Activated CD8-positive, alpha-beta memory T cell treated with anti-CD3 and anti-CD28 coated beads for 1 hour (primary cell): ENCODE measurements at places on chromosomes 5 and 9.

- DNase-seq = no peak
Measured at GRCh38 chr9:91604451-91605179, 181.0 kb upstream of the NFIL3 start.

- no peak for DNase-seq
Measured at GRCh38 chr9:18359335-18359734, 114.6 kb upstream of the ADAMTSL1 start.

DNA sequence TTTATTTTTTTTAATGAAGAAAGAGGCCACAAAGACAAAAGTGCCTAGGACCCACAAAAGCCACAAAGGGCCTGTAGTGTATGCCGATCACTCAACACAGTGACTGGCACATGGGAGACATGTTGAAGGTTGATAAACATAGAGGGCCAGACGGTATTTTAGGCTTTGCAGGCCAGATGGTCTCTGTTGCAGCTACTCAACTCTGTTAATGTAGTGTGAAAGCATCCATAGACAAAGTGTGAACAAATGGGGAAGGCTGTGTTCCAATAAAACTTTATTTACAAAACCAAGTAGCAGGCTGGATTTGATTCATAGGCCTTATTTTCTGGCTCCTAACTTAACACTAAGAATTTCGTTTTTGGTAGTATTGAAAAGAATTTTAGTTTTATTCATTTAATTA lies 139.9 kb downstream of the SGCD start:
- DNase-seq = no peak

GRCh38 chr9:19151425-19152159 lies 24.3 kb upstream of the PLIN2 start:
- no peak for DNase-seq

DNA sequence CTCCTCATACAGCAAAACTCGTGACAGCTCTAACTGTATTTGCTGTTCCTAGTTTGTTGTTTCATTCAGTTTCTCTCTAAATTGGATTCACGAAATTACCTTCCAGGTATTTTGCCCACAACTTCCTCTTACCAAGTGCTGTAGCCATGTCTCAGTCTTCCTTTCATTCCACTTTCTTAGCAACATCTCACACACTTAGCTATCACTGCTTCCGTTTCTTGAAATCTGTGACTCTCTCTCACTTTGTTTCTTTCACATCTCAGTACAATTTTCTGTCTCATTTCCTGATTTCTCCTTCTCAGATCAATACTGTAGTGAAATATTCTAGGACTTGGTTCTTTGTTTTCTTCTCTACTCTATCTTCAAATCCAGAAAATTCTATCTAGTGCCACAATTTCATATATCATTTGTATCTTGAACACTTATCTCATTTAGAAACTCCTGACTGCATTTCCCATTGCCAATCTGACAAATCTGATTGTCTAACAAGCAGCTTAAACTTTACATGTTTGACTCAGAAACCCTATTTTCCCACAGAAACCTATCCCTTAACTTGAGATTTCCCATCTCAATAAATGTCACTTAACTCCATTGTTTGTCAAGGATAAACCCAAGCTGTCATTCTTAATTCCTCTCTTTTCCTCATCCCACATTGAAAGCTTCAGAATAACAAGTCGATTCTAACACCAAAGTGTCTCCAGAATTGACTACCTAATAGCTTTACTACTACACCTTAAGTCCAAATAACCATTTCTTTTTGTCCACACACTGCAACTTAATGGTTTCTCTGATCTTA lies 303.1 kb downstream of the CDH12 start:
- DNase-seq = no peak

GRCh38 chr5:136337788-136338187 lies 27.6 kb downstream of the TRPC7 start:
- no peak for DNase-seq

DNA sequence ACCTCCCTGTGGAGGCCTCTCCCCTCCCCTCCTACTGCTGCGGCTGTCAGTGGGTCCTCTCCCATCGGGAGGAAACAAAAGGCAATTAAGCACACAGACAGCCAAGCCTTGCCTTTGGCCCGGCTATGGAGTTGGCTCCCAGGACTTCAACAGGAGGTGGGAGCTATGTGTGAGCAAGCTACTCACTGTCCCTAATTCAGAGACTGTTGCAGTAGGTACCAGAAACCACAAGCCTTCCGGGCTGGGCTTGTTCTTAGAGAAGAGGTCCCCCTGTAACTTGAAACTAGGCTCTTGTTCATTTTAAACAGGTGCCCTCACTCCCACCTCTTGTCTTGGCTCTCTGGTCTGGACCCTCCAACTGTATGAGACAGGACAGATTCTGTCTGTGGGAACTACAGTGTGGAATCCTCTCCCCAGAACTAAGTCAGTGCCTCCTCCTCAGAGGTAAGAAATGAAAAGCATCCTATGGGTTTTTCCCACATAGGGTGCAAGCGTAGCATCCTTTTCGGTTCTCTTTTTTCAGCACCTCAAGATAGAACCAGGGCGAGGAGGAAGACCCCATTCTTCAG lies 561.1 kb downstream of the EBF1 start:
- DNase-seq = no peak

DNA sequence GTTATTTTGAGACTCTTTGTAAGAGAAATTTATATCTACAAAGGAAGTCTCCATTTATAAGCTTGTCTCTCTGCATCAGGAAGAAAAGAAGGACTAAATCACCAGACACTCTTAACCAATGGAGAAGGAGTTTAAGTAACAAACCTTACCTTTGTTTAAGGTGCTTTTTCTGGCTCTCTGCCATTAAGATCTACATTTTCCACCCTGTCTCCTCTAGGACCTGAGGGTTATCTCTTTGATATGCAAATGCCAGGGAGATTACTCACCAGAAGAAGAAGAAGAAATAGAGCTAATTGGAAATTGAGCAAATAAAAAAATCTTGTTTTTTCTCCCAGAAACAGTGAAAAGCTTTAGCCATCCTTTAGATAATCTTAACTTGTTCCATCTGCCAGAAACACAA lies 60.9 kb downstream of the CDKN2A start:
- no peak for DNase-seq

DNA sequence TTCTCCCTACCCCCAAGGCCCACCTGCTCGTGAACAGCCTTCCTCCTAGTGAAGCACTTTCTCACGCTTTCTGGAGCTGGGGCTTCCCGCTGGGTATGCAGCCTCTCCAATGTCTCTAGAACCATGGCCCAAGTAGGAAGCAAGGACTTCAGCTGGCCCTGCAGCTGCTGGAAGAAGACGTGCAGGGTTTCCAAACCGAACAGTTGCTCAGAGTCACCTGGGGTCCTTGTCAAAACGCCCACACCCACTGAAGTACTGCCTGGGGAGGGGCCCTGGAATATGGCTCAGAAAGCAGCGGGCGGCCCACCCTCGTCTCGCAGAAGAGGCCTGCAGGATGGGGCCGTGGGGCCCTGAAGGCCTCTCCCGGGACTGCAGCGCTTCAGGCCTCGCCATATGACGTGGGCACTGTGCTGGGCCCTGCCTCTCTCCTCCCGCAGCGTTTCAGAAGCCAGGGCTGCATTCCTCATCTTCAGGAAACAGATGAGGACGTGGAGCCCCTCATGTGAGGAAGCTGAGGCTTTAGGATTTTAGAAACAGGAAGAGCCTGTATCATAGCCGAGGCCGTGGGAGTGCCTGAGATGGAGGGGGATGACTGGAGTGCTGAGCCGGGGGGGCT lies 116.0 kb upstream of the LMX1B start:
- DNase-seq = no peak

- DNase-seq = no peak
Measured at GRCh38 chr9:134891053-134891452, 10.4 kb downstream of the FCN2 start.

DNA sequence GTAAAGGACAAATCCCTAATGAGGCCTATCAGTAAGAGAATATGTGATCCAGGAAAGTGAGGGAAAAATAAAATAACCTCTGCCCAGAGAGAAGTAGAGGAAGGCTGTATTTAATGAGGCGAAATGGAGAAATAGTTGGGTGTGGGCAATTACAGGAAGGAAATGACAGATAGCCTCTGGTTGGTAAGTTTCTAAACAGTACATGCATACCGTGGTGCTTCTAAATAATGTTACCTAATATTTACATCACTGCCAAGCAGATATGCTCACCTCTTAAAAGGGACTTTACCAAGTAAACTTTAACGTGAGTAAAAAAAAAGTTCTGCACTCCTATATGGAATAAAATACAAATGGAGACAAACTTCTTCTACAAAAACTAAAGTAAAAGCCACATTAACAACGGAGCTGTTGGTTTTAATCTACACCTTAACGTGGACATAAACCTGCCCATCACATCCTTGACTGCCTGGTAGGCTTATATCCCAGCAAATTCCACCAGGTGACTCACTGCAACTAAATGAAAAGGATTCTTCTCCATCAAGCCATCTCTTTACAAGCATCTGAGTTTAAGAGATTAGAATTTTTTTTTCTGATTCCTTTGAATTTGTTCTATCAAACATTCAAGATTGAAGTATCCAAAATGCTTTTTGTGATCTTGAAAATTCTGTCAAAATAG lies 12.4 kb downstream of the NFIL3 start:
- DNase-seq = no peak

GRCh38 chr9:93133681-93134014 lies 403 bp downstream of the NINJ1 start:
- peak; percentile 28 for DNase-seq

DNA sequence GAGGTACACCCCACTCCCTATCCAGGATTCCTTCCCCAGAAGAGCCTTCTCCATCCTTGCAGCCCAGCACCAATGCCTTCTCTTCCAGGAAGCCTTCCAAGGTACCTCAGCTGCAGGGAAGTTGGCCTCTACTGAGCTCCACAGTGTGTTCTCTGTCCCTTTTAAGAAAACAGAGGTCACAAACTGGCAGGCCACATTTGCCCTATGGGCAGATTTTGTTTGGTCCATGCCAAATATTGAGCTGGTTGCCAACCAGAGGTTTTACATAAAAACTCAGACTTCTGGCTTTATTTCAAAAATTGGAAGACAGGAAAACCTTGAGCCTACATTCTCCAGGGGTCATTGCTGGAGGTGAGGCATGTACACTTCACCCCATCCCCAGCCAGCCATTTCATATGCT lies 9.0 kb upstream of the NDST1 start:
- DNase-seq = no peak

- no peak for DNase-seq
Measured at GRCh38 chr5:99320436-99320835, 391.6 kb upstream of the CHD1 start.

DNA sequence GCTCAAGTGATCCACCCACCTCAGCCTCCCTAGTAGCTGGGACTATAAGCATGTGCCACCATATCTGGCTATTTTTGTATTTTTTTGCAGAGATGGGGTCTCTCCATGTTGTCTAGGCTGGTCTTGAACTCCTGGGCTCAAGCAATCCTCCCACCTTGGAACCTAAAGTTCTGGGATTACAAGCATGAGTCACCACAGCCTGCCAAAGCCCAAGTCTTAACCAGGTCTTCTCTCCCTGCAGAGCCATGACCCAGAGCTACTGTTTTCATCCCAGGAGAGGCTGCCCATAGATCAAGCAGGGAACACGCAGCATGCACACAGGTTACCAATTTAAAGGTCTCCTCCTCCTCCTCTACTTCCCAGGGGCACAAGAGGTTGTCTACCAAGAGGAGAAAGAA lies 29.7 kb downstream of the PCDHGC5 start:
- no peak for DNase-seq

DNA sequence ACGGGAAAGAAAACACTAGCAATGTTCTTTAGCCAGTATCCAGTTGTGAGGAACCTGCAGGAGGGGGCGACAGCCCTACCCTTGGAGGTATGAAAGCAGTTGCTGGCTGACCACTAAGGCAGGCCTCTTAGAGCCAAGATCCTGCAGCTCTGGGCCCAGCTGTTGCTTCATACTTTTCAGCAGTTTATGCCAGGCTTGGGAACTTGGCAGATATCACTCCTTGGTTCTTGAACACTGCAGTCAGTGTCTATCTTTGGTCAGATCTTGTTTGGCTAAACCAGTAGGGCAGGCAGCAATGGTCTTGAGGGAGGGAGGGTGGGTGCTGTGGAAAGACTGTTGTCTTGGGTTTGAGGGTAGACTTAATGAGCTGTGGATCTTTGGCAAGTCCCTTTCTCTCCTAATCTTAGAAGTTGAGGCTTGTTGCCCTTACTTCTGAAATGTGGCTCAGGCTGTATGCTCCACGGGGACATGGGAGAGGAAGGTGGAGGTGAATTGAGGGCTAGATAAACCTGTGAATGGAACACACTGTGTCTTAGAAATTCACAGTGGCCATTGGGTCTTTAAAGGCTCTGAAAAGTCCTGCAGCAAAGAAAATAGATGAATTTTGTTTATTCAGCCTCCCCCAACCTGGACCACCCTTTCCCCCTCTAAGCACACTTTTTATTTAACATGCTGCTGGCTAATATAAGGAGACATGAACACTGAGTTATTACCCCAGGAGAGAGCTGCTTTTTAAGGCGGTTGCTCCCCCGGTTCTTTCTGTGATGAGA lies 37.5 kb downstream of the ZNF618 start:
- no peak for DNase-seq

GRCh38 chr5:160054831-160055230 lies 45.9 kb downstream of the TTC1 start:
- no peak for DNase-seq

DNA sequence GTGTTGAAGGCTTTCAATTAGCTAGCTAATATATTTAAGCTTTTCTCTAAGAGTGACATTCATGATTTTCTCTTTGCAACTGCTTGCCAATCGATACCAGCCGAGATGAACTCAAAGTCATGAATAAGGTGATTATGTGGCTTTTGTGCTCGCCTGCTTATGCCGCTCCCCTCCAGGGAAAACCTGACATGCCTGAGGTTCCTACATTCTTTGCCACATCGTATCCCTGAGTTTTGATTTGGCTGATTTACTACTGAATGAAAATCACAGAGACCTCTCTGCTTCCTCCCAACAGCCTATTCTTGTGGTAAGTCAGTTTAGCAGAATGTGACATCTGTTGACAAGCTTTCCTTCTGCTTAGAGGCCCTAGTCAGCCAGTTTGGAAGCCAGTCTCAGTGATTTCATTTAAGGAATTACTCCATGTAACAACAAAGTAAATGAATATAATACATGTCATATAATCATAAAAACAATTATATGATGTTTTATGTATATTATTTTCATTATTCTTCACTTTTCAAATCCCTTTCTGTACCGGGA lies 513.4 kb downstream of the CSNK1G3 start:
- DNase-seq = no peak

DNA sequence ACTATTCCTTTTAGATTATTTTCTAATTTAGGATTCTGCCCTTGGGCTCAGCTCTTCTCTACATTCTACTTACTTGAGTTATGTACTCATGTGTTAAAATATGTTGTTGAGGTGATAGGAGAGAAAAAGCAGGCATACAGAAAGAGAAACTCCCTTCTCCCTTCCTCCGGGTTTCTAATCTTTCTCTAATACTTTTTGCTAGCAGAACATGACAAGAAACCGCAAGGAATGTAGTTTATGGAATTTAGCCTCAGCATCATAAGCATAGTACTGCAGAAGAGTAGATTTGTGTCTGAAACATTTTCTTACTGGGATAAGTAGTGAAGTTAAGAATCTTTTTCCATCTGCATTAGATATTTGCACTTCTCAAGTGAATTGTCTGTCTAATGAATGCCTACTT lies 139.5 kb upstream of the CYLC2 start:
- DNase-seq = no peak
